ENCODE measurements at places on chromosomes 7 and 10.

DNA sequence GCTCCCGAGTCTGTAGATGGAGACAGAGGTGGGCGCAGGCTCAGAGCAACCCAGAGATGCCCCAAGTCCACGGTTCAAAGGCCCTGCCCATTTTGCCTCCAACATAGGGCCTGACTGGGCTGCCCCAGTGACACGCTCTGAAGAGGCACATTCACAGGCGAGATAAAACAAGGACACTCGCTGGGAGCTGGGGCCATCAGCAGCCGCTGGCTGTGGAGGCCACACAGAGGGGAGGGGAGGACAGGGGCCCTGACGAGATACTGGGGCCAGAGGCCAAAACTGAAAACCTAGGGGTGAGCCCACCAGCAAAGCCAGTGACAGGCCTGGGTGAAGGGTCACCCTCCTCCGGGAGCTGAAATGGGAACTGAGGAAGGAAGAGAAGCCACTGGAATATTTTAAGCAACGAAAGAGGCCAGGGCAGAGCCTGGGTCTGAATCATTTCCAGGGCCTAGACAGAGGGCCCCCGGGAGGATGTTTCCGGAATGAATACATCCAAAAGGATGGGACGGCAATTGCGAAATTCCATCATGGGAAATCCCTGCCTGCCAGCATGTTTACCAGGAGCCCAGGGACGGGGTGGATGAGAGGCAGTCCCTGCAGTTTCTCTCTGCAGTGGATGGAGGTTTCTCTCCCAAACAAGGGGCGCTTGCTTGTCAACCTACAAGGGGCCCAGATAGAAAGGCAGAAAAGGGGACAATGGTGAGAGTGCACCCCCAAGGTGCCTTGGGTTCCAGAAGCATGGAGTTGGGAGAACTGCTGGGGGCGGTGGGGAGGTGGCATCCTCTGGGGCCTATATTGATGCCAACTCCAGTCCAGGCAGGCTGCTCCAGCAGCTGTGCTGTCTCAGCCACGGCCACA, 29.0 kb upstream of the HSPA12A start:
- DNase-seq = no peak

DNA sequence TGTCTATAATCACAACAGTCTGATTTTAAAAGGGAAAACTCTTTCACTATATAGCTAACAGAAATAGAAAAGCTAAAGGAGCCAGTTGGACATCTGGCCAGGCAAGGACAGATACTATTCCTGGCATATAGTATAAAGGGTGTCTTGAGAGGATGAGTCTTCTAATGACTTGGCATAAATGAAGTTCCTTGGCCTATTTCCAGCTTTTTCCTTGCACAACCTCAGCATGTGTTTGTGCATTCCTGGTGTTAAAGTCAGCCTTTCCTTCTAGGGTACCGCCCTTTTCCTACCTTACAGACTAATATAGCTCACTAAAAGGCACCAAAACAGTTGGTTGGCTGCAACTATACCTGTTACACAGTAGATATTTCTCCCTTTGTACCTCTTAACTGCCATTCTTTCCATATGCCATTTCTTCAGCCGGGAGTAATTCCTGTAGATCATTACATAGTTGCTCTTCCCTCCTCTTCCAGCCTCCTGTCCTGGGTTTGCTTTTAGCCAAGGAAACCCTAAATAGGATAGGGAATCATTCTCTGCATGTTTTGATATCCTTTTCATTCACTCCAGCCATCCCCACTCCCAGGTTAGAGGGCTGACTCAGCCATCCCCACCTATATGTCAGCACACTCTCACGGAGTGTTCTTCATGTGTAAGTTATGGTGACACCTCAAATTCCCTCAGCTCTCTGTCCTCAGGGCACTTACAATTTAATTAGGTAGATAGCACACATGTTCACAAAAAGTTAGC, 102.1 kb upstream of the MDFIC start:
- no peak for DNase-seq

- DNase-seq = no peak
These were observed 17.9 kb downstream of the BTAF1 start for GRCh38 chr10:91941426-91941825.

- no peak for DNase-seq
These were observed 37.2 kb upstream of the TMEM273 start for GRCh38 chr10:49225218-49225876.
